Globus pallidus (tissue), 1 donor: ENCODE measurements at places on chromosomes 1 and 21.

DNA sequence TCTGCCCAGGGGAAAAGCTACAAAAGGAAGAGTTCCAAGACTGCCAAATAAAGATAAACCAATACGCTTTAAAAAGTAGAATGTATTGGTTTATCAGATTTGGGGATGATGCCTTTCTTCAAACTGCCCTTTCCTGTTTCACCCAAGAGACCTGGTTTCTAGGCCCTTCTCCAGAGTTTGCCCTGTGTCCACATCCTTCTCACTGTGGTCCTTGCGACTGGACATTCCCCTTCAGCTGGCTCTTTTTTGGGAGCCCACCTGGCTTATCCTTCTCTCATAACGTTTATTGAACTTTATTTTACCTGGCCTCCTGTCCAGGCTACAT, 490 bp upstream of the CZIB start:
- no peak for DNase-seq

- DNase-seq, result no peak
These were observed 58.6 kb upstream of the GJB5 start for GRCh38 chr1:34696230-34696629.

GRCh38 chr1:94693029-94693428, 127.1 kb upstream of the SLC44A3 start:
- DNase-seq, result no peak

GRCh38 chr1:220655509-220655908, 34.7 kb upstream of the C1orf115 start:
- DNase-seq, result no peak

DNA sequence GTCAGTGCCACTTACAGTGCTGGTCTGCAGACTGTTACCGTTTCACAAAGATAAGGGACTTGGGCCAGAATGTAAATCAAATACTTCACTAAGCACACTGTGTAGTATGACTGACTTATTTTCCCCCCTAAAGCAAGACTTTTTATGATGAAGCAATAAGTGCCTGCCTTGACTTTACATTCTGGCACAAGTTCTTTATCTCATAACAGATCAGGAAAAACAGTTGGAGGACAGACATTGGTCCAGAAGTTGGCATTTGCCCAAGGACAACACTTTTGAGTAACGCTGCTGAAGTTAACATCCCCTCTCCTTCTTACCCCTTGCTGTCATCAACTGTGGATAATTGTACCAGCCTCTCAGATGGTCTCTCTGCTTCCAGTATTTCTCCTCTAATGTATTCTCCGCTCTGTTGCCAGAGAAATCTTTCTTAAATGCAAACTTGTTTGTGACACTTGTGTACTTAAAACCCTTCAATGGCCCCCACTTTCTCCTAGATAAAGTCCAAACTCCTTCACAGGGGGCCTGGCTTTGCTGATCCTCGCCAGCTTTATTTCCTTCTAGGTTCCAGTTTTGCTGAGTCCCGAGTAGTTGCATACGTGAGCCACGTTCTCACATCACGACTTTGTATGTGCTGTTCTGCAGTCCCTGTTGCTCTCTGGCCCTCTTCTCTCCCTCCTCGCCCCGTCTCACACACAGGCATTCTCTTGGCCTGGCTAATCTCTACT, 45.7 kb downstream of the S1PR1 start:
- DNase-seq, result no peak

DNA sequence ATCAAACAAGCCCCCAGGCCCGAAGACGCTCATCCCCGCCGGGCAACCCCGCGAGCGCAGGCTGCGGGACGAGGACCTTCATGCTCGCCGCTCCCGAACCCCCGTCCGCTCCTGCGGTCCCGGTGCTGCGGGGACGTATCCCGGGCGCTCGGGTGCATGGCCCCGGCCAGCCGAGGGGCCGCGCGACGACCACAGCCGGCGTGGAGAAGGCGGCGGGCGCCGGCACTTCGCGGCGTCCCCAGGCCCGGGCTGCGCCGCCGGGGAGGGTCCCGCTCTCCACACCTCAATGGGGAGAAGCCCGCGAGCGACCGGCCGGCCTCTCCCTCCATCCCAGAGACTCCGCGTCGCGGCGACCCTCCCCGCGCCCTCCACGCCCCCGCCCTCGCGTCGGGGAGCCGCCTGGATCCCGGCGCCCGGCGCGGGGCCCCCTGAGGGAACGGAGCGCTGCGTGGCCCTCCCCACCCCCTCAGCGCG, 401 bp downstream of the ERRFI1 start:
- no peak for DNase-seq

DNA sequence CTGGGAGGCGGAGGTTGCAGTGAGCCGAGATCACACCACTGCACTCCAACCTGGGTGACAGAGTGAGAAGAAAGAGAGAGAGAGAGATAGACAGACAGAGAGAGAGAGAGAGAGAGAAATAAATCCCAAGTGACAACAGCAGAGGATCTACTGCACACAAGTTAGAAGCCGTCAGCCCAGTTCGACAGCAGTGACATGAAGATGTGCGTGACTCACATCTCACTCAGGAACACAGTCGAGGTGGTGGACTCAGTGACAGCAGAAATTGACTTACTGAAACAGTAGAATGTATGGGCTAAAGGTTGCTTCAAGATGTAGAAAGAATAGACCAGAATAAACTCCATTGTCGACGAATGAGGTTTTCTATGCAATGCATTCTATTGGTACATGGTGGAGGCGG, 77.0 kb upstream of the KRTAP19-8 start:
- DNase-seq, result no peak

- no peak for DNase-seq
These were observed 9.2 kb downstream of the GPR157 start for GRCh38 chr1:9119745-9120144.

DNA sequence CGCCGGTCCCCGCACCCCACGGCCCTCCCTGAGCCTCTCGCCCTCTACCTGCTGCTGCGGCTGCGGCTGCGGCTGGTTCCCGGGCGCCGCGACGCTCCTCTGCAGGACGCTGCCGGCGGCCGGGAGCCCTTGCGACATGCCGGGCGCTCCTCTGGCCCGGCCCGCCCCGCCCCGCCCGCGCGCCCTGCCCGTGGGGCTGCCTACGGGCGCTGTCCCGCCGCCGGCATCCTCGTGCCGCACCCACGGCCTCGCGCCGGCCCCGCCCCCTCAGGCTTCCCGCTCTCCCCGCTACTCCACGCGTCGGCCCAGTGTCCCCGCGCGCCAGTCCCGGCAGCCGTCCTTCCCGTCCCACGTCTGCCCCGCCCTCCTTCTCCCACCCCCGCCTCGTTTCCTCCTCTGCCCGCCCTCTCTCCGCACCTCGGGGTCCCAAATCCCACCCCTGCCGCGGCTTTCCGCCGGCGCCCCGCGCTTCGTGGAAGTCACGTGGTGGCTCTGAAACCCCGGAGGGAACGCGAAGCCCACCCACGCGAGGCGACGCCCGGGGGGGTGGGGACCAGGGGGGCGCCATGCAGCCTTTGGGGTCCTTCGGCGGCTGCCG, at the start of gene BATF3:
BATF3 (minus strand) TSS at position 216 of the 598 bp plus-strand sequence; CDS start at position 138, 78 bp downstream.
- peak; percentile 9 for DNase-seq

- DNase-seq, result no peak
These were observed 20.0 kb upstream of the ANGPTL7 start for GRCh38 chr1:11169202-11169601.

DNA sequence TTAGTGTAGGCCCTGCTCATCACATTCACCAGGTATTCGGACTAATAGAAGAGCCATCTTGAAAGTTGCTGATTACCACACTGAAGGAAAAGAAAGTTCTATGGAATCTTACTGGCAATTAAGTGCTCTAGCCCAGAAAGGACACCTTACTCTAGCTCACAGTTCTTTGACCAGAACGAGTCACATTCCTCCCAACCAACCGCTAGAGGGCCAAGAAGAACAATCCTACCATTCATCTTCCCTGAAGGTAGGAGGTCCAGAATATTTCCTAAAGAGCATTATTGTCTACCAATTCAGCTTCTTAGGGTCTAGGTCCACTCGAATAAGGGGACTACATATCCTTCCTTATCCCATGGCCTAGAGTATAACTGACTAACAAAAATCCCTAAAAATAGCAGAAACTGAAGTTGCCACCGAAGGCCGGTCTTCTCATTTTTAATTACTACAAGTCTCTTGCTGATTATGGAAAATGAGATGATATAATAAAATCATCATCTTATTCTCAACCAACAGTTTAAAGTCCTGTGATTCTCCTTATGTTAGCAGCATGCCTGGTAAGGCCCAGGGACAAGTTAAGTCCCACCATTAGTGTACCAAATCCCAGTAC, 2.7 kb upstream of the FMO1 start:
- peak; percentile 31 for DNase-seq

GRCh38 chr1:198846556-198846955, 207.7 kb downstream of the PTPRC start:
- no peak for DNase-seq

DNA sequence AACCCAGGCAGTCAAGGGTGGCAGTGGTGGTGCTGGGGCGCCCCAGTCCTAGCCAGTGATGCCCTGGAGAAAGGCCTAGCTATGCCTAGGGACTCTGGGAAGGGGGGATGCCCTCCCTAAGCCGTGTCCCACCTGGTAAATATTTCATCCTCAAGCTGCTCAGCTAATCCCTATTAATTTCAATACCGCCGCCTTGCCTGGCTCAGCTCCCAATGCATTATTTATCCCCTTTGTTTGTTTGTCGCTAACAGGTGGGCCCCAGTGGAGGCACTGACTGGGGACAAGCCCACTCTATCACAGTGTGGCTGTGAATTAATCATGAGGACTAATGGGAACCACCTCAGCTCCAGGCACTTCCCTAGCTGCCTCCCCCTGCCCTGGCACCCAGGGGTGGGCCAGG, 22.5 kb downstream of the DMAP1 start:
- no peak for DNase-seq

GRCh38 chr1:230861970-230862595, 6.2 kb downstream of the C1orf198 start:
- no peak for DNase-seq

DNA sequence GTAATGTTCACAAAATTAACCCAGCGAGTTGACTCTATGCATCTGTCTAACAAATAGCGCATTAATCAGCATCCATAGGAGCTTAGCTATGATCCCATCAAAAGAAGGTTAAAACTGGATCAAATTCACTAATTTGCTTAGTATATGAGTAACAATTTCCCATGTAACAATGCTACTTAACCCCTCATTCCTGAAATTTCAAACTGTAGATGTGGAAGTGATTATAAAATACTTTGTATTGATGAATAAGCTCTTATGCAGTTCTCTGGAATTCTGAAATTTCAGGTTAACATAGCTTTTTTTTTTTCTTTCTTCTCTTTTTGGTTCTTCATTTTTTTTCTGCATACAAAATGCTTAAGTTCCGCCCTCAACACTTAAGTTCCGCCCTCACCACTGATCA, 1272.7 kb downstream of the KCNT2 start:
- DNase-seq, result no peak

DNA sequence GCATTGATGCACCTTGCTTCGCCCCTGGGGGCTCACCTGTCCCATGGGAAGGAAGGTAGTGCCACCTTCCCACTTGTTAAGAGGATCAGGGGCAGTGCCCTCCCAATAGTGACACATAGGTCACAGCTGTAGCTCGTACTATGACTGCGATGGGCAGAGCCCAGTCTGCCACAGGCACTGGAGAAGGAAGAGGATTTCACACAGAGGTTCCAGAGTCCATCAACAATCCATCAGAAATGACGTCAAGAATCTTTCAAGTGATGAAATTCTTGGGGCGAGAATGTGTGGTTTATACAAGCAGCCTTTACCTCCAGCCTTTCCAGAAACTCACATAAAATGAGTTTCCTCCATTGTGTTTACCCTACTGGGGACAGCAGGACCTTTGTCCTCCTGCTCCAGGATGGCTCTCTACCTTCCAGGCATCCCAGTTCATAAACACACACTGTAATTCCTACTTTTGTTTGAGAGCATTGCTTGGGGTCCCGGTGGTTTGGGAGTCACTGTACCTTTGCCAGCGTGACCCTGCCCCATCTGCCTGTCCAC, 260.6 kb upstream of the VAMP3 start:
- no peak for DNase-seq

DNA sequence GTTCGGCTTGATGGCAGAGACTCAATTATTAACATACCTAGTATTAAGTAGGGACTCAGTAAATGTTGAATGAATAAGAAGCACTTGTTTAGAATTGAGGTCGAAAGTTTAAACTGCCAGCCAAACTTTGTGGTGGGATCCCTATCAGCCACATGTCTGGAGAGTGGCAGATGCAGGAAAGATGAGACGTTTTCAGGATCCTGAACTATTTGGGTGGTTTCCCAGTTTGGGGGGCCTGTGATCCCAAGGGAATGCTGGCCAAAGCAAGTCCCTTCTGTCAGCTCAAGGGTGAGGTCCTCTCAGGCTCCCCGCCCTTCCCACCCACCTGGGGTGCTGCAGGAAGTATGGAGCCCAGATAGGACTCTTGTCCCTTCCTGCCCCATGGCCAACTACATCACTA, 38.6 kb downstream of the KCNC4 start:
- no peak for DNase-seq

- DNase-seq, result no peak
These were observed 174.4 kb downstream of the PGBD5 start for GRCh38 chr1:230251644-230252191.

DNA sequence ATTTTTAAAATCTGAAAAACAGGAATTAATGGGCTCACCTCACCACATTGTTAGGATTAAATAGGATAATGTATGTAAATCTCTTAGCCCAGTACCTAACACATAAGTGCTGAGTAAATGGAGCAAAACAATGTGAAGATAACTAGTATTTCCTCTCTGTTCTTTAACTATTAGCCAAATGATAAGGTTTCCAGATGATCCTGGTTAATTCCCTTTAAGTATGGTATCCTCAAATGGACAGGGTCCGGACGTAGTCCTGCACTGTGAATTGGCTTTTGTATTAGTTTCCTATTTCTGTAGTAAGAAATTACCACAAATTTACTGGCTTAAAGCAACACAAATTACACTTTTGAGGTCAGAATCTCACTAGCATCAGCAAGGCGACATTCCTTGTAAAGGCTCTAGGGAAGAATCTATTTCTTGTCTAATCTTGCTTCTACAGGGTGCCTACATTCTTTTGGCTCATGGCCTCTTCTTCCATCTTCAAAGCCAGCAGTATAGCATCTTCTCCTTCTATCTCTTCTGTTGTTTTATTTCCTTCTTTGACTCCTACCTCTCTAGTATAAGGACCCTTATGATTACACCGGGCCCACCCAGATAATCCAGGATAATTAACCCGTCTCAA, 17.1 kb downstream of the SCAF4 start:
- DNase-seq, result no peak

- DNase-seq, result peak; percentile 84
These were observed 814 bp upstream of the DYRK3 start for GRCh38 chr1:206634365-206635079.
